ENCODE measurements at places on chromosomes 2 and 18.

DNA sequence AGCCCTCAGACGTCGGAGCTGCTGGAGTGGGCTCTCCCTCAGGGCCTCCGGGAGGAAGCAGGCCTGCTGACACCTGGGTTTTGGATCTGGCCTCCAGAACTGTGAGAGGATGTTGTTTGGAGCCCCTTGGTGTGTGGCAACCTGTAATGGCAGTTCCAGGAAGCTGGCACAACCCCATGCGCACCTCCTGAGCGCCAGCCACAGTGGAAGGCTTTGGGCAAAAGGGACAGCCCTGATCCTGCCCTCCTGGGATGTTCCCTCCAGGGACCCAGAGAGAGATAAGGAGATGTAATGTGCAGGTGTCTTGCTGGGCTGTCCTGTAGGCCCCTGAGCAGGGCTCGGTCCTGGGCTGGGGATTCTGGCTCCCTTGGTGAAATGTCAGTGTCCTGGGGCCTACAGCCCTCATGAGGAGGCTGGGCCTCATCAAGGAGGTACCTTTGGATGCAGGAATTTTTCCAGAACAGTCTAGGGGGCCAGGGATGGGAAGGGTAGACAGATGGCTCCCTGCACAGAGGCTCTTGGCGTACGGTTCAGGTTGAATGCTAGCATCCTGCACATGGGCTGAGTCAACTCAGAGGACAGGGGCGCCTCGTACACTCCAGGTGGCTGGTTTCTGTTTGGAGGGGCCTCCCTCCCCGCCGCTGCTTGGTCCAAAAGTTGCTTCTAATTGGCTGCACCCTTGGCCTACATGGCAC is 61.1 kb downstream of the ASB1 start:
- DNase-seq, result no peak

DNA sequence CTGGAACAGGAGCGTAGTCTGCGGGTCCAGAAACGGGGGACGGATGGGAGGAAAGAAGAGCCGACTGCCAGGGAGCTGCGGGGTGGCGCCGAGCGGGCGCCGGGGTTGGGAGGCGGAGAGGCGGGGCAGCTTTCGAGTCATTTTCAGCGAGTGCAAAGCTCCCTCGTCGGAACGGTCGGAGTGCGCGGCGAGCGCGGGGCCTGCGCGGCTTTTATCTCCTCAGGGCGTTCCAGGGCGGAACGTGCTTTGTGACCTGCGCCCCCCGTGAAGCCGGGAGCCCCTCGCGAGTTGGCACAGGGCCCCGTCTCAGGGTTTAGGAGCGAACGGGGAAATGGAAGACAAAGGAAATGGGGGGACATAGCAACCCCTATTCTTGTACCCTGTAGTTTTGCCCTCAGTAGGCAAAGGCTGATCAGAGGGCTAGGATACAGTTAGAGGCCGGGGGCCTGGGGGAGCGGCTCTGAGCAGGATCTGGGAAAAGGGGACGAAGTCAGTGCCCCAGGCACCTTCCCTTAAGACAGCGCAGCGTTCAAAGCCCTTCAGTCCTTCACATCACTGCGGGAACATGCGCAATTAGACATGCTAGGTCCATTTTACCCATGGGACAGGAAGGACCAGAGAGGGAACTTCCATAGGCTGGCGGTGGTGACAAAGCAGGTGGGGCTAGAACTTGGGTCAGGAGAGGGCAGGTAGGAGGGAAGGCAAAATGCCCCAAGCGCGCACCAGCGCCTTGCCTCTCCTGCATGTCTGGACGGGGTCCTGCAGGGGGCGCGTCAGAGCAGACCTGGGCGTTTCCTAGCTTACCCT is 60.1 kb upstream of the IL1RL1 start:
- peak; percentile 42 for DNase-seq

- no peak for DNase-seq
Observed at GRCh38 chr2:167001165-167001564, 112.9 kb downstream of the XIRP2 start.

DNA sequence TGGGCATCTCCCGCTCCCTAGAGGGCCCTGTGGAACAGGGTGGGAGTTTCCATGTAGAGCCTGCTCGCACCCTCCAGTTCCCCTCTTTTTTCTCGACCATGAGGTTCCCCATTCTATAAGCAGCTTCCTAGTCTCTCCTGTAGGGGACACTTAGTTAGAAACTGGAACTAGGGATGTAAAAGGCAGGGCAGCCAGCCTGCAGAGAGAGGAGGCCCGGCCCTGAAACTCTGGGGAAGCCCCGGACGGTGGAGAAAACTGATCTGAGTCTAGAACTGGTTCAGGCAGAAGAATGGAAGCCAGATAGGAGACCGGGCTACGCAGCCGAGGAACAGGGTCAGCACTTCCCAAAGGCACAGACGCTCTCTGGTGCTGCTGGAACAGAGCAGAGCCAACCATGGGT is 51.6 kb upstream of the ATG16L1 start:
- DNase-seq, result no peak

- no peak for DNase-seq
Observed at GRCh38 chr18:22546905-22547570, 129.3 kb upstream of the CTAGE1 start.

DNA sequence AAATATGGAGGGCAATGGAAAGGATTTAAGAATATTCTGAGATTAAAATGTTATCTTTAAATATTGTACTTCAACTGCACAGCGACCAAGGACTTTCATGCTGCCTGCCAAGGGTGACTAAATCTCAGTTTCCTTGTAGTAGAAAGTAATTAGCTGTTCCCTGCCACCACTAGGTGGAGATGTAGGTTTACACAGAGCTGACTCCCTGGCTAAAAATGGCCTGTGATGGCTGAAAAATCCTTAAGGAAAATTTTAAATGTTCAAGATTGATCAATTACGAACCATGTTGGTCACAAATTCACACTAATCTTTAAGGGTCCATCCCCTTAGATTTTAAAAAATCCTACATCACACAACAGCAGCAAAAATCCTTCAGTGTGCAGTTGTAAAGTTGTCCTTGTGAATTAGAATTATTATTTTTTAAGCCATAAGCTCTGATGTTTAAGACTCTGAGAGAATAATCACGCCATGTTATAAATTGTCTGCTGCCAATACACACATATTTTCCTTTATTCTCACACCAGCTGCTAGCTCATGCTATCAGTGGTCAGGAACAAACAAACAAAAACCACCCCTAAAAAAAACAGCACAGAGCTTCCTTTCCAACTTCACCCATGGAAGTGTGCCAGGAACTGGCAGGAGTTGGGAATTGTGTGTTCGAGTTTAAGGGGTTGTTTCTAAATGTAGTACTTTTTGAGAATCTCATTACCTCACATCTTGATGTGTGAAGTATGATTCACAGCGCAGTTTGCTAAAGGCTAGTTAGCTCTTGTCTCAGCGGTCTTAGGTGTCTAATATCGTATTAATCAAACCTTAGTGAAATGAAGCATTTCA is 399.8 kb downstream of the TMEM182 start:
- DNase-seq, result no peak

DNA sequence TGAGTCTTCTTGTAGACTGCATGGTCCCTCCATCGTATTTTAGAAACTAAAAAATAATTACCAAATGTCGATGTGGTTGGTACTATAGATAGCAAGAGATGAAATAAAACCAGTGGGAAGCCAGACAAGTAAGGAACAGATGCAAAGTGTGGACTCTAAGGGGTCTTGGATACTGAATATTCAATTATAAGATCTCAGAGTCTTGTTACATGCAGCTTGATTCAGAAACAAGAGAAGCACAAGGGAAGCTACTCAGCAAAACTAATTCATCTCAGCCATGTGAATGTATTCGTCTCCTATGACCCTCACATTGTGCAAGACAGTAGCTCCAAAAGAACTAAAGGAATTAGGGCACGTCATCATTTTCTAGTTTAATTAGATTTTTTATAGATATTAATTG is 80.9 kb downstream of the CDH20 start:
- no peak for DNase-seq

GRCh38 chr2:1231466-1232063 is 181.7 kb upstream of the TPO start:
- no peak for DNase-seq

- DNase-seq, result no peak
Observed at GRCh38 chr2:238561230-238561629, 134.5 kb downstream of the ASB1 start.

DNA sequence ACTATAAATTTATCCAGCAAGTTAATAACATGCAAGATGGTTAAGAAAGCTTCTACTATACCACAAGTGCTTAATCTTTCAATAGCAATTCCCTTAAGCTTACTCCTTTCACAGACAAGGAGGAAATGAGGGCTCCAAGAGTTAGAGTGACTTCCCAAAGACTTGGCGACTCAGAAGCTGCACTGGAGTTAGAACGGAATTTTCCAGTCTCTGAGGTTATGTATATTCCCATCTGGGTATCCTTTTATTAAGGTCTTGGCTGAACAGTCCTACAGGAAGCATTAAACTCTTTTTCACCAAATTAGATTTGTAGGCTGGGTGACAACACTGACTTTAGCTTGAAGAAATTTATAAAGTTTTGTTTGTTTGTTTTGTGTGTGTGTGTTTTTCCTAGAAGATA is 256.9 kb upstream of the DPP10 start:
- no peak for DNase-seq

- no peak for DNase-seq
Observed at GRCh38 chr2:100109986-100110613, 32.3 kb downstream of the AFF3 start.

GRCh38 chr2:157291018-157291417 is 33.5 kb downstream of the GALNT5 start:
- DNase-seq, result no peak

DNA sequence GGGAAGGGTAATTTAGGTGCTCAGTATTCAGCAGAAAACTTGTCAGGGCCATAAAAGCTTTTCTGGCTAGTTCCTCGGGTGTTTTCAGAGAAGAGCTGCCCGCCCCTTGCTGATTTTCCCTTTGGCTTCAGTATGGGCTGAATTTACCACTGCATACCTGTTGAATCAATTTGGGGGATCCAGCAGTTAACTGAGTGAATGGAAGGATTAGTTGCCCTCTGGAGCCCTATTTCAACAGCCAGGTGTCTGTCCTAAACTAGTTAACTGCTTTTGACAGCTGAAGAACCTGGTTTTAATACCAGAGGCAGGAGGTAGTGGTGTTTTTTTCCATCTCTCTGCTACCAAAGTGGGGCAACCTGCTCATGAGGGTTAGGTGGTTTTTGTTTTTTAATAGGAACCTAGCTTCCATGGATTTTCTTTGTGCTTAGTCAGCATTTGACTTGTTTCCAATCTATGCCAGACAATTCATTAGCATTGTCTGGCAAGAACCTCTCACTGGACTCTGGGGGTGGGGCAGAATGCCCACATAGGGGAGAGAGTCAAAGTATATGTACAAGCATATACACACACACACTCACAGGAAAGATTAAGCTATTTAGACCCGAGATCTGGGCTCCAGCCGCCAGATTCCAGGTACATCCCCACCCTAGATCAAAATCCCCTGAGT is 166.5 kb upstream of the SIX3 start:
- no peak for DNase-seq

GRCh38 chr18:25896178-25896780 is 194.1 kb downstream of the SS18 start:
- peak; percentile 42 for DNase-seq

- no peak for DNase-seq
Observed at GRCh38 chr2:200403814-200404213, 97.3 kb downstream of the SPATS2L start.

GRCh38 chr2:138391946-138392345 is 109.6 kb upstream of the SPOPL start:
- DNase-seq, result no peak

GRCh38 chr2:113407446-113408099 is 29.9 kb upstream of the ZNG1B start:
- no peak for DNase-seq

- DNase-seq, result no peak
Observed at GRCh38 chr18:52435301-52435700, 95.3 kb downstream of the DCC start.

DNA sequence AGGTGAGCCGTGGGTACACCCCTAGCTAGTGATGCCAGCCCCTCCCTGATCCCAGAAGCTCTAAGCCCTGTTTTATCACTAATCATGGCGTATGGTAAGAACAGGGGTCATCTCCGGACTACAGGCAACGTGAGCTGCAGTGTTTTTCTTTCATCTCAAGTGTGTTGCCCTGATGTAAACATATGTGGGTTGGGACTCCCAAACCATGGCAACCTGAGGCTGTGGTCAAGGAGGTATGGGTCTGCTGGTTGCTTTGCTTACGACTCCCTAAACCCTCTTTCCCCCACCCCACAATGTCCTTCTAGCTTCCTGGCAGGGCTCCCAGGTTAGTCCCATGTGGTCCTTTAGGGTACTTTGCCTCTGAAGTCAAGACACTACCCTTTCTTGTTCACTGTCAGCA is 53.6 kb upstream of the AFF3 start:
- DNase-seq, result no peak

DNA sequence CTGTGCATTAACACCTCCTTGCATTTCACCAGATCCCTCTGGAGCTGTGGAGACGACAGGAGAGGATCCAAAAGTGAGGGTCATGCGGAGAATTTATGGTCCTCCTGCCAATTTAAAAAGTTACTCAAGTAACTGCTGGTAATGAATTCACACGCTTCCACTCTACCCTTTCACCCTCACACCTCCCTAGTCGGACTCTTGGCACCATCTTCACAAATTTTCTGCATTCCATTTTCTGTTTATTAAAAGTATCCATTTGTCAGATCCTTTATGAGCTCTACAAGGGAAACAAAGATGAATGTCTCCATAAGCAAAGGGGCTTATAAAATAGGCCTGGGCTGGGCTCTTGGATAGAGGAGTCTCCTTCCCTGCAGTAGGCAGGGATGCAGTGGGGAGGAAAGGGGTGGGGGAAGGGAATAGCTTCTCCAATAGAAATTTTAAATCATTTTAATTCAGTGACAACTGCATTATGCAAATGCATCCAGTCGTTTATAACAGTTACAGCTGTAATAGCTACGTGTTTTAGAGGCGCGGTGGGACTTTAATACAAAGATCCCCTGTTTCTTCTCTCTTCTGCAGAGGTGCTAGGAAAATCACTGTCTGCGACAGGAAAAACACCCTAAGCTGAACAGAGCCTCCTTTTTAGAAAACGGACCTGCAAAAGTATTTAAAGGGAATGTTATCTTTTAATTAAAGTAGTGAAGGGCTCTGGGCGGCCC is 132.2 kb downstream of the EPHA4 start:
- DNase-seq, result no peak

- no peak for DNase-seq
Observed at GRCh38 chr2:101396316-101396717, 9.0 kb upstream of the CREG2 start.

DNA sequence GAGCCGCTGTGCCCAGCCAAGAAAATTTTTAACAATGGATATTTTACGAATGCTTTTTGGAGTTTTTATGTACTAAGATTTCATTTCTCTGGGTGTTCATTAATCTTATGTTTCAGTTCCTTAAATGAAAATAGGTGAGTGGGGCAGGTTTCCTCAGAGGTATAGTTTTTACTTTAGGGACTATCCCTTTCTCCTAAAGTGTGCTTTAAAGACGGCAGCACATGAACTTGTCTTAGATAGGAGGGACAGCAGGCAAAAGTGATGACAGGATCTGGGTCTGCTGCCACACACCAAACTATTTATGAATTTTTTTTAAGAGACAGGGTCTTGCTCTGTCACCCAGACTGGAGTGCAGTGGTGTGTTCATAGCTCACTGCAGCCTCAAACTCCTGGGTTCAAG is 8.0 kb upstream of the REL start:
- DNase-seq, result no peak

GRCh38 chr2:71798266-71799012 is 345.1 kb downstream of the DYSF start:
- DNase-seq, result peak; percentile 44
